ENCODE measurements at places on chromosomes 13 and 19.

GRCh38 chr13:110306960-110307766, at the start of the genes COL4A1 and COL4A2:
Gene COL4A1 (minus strand): TSS chr13:110307157. CDS start chr13:110307027, 130 bp downstream.
Gene COL4A2 (plus strand): TSS chr13:110307284. CDS start chr13:110307904, 620 bp downstream.
- DNase-seq: no peak

DNA sequence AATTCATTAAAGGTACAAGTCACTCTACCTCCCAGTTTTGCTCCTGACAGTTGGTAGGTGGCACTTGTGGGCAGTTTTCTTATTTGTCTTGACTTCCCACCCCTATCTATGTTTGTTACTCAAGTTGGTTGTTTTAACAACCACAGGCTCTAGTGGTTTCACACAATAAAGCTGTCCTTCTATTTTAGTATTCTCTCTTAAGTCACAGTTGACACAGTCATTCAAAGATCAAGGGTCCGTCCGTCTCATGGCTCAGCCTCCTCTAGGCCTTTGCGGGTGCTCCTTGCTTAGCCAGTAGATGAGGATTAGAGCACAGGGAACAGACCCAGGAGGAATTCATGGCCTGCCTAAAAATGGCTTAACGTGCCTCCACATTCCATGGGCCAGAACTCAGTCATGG, 573.7 kb downstream of the IRS2 start:
- DNase-seq: no peak

GRCh38 chr13:58804832-58805231, 1173.3 kb downstream of the PCDH17 start:
- DNase-seq: no peak

GRCh38 chr13:33072282-33072681, 56.1 kb downstream of the KL start:
- DNase-seq: no peak

DNA sequence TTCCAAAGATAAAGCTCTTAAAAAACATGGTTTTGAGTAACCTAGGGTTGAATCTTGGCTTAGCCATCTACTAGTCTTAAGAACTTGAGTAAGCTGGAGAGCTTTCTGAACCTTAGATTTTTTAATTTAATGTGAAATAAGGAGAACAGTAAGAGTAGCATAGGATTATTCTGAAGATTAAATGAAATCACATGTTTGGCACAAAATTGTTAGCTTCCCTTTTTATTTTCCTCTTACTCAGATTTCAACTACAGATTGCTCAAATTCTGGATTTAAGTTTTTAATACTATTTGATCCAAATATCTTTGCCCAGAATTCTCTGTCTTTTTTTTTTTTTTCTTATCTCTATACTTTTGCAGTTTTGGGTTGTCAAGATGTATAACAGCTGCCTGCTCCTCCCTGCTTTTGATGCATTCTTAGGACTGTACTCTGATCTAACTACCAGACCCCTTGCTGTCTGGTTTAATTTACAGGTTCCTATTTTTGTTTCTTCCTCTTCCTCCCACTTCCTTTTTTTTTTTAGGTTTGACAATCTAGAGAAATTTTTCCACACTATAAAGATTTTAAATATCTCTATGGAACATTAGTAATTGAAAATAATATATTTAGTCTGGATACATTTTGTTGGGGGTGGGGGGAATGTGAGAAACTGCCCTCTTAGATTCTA, 12.3 kb downstream of the POMP start:
- no peak for DNase-seq
